ENCODE measurements at places on chromosomes 6 and 20.

- no peak for DNase-seq
These were observed 6.3 kb downstream of the PPP1R14C start for GRCh38 chr6:150149146-150149545.

GRCh38 chr20:22418738-22419137, 165.6 kb downstream of the FOXA2 start:
- DNase-seq: no peak

DNA sequence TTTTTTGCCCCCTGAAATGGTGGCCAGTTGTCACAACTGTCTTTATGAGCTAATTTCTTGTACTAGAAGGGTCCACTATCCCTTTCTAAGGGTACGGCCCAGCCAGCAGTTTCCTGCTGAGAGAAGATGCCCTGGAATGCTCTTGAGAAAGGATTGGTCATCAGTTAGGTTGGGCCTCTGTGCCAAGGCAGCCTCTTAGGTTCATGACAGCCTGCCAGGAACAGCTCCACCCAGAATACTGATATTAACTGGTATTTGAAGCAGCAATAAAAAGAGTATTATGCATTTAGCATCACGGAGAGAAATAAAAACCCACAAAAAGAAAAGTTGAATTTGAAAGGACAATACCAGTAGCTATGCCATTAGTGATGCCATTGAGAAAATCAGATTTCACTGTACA, 9.0 kb upstream of the HINT3 start:
- DNase-seq: peak; percentile 50

- peak; percentile 35 for DNase-seq
These were observed 1.5 kb downstream of the MAFB start for GRCh38 chr20:40687384-40688128.

DNA sequence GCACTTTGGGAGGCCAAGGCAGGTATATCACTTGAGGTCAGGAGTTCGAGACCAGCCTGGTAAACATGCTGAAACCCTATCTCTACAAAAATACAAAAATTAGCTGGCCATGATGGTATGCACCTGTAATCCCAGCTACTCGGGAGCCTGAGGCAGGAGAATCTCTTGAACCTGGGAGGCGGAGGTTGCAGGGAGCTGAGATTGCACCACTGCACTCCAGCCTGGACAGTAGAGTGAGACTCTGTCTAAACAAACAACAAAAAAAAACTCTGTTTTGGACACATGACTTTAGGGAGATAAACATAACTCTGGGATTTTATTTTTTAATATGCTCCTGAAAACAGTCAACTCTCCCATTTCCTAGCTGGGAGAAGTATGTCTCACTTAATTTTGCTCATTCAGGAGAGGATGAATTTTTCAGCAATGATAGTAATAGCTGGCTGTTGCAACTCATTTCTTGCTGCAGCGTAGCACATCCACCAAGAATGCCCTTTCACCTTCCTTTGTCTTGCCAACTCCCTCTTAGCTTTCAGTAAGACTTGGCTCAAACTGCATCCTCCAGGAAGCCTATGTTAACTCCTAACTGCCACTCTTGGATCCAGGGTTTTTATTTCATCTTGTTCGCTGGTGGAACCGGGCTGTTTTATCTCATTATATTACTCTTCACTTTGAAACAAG, 24.3 kb downstream of the TOP1 start:
- peak; percentile 85 for DNase-seq

DNA sequence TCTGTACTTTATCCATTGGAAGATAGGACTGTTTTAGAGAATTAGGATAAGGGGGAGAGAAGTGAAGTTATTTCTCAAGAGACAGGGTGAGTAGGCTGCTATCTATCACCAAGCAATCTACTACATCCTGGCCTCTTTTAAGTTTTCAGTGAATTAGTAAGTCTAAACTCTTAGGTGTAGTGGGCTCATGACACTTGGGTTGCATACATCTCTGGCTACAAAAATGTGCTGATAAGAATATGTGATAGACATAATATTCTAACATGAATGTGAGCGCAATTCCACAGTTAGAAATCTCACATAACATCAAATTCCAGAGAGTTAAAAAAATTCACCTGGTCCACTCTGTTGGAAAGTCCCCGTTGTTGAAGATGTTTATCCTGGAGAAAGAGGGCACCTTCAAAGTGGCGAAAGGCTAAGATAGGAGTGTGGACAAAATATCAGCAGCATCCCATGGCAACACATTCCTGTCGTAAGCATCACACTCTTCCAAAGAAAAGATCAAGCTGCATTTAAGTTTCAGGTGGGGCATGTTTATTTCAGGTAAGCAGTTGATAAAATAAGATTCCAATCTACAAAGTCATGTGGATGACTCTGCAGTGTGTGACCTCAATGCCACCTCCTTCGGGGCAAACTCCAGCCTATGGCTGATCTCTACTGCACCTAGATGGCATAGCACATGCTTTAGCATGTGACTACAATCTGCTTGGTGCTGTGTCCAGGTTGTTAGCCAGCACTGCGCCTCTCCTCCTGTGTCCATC, 111.7 kb upstream of the NEDD9 start:
- no peak for DNase-seq

Measured in fibroblast of lung (primary cell).